Fibroblast of villous mesenchyme (primary cell): ENCODE measurements at places on chromosomes 3 and 15. TPM values are rescaled to one million over a fixed set of nuclear protein-coding genes. Genes with fewer than 3 reads are reported as not detected.
A peak's percentile ranks its signal among the peaks of the same experiment; 100 is the strongest.

DNA sequence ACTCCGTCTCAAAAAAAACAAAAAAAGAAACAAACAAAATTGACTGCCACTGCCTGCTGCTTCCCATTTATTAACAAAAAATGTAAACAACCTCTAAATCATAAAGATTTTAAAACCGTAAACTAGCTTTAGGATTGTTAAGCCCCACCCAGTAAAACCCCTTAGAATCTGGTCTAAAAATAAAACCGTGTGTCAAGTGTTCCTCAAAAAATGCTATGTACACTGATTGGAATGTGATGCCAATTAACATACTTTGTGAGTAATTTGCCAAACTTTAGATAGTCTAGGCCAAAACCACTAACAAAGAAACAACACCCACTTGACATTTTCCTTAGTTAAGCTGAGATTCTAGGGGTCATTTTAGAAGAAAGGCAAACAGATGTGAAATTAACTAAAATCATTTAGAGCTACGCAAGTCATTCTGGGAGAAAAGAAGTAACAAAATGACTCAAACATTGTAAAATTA is 5.3 kb downstream of the RAF1 start:
- peak; percentile 87 for DNase-seq

DNA sequence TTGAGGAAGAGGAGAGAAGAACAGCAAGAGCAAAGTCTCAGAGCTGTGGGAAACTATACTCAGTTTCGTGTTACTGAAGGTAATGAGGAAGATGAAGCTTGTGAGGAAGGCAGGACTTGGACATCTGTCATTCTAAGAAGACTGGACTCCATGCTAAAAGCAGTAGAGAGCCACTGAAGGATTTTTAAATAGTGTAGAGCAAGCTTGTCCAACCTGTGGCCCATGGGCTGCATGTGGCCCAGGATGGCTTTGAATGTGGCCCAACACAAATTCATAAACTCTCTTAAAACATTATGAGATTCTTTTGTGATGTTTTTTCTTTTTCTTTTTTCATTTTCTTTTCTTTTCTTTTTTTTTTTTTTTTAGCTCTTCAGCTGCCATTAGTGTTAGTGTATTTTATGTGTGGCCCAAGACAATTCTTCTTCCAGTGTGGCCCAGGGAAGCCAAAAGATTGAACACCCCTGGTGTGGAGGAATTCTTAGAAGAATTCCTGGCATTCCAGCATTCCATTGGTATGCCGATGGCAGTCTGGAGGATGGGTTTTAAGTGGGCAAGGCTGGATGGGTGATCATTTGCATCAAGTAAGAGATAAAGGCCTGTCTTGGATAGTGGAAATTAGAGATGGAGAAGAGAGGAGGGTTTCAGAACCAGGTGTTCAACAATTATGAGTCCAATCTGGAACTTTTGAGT is 6.9 kb upstream of the NFKBIZ start:
- DNase-seq: no peak

GRCh38 chr15:74869726-74870407 is 3.3 kb downstream of the SCAMP2 start:
- peak; percentile 50 for DNase-seq

- no peak for DNase-seq
These were observed 338.5 kb upstream of the PPP2R3A start for GRCh38 chr3:135627057-135627456.

DNA sequence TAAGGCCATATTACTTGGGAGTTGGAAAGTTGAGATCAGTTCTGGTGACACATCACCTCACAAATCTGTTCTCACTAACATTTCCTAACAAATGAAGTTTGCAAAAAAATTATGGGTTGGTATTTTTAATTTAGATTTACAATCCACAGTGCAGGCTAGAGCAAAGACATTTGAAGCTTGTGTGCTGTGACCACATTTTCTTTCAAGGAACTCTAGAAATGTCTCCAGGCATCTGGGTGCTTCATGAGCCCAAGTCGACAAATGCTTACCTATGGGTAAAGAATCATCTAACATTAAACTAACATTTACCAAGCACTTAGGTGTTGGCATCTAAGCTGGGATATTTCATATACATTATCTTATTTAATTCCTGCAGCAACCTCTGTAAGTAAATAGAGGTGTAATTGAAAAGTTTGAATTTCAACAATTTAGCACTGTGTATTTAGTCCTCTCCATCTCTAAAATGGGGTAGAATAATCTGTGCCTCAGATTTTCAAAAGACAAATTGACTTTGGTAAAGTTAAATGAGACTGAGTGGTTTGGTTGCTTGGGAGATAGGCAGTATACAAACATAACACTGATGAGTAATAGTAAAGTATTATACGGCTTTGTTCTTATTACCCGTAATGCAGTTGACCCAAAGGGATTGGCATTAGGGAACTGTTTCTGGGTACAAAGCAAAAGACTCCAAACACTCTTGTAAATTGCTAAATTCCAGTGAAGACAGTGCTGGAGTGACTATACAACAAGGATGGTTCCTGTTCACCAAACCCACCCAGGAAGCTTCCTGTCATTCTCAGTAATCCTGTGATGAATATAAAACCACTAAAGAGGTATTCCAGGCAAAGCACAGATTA is 162.5 kb downstream of the TPRG1 start:
- no peak for DNase-seq

Gene ACAD11
- total RNA-seq: 29.6 and 45.3 TPM in 2 replicates

Gene LRRC34
- 3.5 and 4.3 TPM in 2 replicates for total RNA-seq

Gene RLBP1
- total RNA-seq: not detected in 2 replicates
